Posterior cingulate gyrus (tissue), 11 donors: ENCODE measurements at places on chromosomes 11 and 22.

- no peak for DNase-seq
Observed at GRCh38 chr22:40425082-40425481, 54.7 kb downstream of the SGSM3 start.

DNA sequence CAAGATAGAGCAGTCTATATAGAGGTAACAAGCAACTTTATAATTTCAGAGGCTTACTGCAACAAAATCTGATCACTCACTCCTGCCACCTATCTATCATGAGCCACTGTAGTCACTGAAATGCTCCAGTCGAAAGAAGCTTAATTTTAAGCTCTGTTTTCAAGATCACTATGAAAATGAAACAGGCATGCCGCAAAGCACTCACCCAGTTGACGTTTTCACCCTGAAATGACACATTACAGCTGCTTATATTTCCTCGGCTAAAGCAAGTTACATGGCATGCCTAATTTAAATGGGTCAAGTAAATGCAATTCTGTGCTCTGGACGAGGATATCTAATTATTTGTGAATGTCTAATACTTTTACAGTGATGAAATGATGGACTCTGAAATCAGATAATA, 616.3 kb downstream of the FAM181B start:
- no peak for DNase-seq

GRCh38 chr22:30943368-30943767, 25.2 kb downstream of the MORC2 start:
- no peak for DNase-seq

GRCh38 chr11:120217941-120218694, 7.3 kb downstream of the OAF start:
- peak; percentile 36 for DNase-seq

DNA sequence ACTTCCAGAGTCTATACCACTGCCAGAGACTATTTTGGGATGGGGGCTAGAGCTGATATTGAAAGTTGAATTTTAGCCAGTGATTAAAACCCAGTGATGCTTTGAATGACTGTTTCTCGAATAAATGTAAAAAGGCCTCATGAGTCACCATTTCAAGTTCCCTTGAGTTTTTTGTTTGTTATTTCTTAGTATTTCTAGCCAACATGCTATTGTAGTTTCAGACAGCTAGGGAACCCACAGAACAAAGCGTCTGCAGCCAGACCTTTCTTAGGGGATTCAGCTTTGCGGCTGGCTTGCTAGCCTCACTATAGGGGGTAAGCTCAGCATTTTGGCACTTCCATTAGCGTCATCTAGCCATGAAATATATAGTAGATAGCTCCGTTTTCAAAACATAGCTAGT, 66.5 kb downstream of the DBX1 start:
- no peak for DNase-seq

- DNase-seq, result no peak
Observed at GRCh38 chr11:66121466-66121865, 51.4 kb downstream of the PACS1 start.

DNA sequence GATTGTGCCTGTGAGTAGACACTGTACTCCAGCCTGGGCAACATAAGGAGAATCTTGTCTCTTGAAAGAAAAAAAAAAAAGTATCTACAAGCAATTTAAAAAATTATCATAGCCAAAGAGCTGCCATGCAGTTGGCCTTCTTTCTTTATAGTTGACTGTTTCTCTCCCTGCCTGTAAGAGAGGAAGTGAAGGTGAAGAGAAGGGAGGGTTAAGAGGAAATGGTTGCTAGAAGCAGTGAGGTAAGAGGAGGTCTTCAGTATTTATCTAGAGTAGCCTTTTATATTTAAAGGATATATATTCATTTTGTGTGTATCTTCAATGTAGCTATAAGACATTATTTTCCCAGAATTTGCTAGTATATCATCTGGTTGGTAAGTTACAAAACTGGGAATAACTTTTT, 217.9 kb downstream of the TMEM135 start:
- DNase-seq, result no peak

GRCh38 chr11:100831929-100832494, 144.9 kb downstream of the ARHGAP42 start:
- no peak for DNase-seq

GRCh38 chr11:19365743-19366410, 125.1 kb upstream of the E2F8 start:
- no peak for DNase-seq
